ENCODE measurements at places on chromosomes 5 and 9.

DNA sequence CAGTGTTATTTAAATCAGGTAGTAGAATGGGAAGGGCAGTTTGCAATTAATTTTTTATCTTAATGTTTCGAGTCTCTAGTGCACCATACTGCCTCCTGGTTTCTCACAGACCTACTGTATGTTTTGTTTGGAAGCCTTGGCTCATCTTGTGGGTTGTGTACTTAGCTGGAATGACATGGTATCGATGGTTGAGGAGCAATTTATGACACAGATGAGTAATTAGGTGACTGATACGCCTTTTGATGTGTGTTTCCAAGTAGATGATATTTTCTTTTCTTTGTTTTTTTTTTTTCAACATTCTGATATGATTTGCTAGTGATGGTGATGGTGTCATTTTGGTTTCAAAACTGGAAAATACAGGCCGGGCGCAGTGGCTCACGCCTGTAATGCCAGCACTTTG is 16.1 kb downstream of the BASP1 start:
- no peak for DNase-seq

DNA sequence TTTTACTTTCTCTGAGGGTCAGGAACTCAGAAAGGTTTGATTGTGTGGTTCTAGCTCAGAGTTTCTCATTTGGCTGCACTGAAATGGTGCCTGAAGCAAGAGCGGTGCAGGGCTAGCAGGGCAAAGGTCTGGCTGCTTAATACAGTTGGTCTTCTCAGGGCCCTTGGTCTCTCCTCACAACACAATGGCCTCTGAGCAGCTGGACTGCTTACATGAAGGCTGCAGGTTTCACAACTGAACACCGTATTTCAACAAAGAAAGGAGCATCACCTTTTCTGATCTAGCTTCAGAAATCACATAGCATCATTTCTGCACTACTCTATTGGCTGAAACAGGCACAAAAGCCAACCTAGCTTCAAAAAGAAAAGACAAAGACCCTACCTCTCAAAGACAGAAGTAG is 122.2 kb downstream of the MLLT3 start:
- DNase-seq: no peak

DNA sequence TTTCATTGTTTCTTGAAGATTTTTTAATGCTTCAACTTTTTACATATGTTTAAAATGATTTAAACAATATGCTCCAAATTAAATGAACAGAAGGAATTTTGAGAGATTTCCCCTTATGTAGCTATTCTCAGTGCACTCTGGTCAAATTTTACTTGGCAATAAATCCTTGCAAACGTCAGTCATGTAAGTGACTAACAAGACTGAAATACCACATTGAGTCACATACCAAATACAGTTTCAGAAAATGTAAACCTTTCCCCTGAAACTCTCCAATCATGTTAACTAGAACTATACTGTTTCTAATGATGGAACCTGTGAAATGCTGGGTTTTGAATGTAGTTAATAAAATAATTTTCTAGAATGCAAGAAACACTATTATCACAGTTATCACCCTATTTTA is 29.6 kb downstream of the SAR1B start:
- no peak for DNase-seq

DNA sequence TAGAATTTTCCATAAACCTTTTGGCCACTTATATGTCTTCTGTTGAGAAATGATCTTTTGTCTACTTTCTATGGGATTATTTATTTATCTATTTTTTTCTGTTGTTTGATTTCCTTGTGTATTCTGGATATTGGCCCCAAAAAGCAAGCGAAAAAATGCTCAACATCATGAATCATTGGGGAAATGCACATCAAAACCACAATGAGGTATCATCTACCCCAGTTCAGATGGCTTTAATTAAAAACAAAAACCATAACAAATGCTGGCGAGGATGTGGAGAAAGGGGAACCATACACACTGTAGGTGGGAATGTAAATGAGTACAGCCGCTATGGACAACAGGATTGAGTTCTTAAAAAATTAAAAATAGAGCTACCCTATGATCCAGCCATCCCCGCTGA is 125.0 kb upstream of the LPCAT1 start:
- DNase-seq: no peak

DNA sequence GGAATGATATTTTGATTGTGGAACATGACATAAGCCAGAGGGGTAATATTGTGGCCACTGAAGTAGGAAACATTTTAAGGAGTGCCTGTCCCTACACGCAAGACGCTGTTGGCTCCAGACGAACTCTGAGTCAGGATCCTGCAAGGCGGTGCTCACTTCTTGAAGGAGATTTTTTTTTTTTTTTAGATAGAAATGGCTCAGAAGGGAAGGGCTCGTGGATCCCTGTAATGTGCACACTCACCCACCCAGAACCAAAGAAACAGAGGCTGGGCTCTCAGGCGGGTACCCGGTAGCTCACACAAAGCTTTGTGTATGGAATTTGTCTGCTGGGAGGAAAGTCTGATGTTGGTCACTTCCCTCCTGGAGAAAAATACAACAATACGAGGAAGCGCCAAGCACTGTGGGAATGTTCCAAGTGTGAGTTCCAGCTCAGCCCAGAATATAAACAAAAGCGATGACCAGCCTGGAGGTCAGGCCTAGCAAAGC is 25.7 kb downstream of the RAPGEF1 start:
- DNase-seq: no peak

DNA sequence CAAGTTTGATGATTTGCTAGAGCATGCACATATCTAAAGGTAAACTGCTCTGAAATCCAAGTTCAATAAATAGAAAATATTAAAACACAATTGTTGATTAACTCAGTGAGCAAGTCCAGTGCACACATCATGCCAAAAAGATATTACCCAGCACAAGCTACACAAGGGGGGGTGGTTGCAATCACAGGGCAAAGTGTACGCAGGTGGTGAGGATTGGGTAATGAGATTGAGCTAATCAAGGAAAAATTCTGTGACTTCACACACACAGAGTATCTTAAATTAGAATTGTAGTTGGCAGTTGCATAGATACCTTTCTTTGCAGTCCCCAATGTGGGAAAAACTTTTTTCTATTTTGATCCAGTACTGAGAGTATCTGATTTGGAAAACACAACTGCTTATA is 156.1 kb upstream of the NTRK2 start:
- no peak for DNase-seq

GRCh38 chr9:69877852-69878514 is 57.4 kb downstream of the CFAP95 start:
- no peak for DNase-seq

DNA sequence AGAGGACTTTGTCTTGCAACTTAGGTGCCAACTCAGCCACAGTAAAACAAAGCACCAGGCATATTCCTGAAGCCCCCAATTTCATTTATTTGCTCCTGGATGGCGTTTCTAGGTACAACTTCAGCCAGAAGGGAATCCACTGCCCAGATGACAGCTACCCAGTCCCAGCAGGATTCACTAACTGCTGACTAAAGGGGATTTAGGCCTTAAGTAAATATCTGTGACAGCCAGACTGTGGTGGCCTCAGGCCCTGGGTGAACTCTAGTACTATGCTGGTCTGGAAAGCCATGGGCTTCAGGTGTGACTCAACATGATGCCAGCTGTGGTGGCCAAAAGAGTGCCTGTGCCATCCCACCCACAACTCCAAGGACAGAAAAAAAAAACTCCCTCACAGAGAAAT is 396.1 kb upstream of the CCNG1 start:
- DNase-seq: no peak

GRCh38 chr5:1391691-1392090 is 46.8 kb upstream of the CLPTM1L start:
- no peak for DNase-seq

GRCh38 chr5:123802298-123802951 is 290.4 kb downstream of the CSNK1G3 start:
- DNase-seq: no peak

DNA sequence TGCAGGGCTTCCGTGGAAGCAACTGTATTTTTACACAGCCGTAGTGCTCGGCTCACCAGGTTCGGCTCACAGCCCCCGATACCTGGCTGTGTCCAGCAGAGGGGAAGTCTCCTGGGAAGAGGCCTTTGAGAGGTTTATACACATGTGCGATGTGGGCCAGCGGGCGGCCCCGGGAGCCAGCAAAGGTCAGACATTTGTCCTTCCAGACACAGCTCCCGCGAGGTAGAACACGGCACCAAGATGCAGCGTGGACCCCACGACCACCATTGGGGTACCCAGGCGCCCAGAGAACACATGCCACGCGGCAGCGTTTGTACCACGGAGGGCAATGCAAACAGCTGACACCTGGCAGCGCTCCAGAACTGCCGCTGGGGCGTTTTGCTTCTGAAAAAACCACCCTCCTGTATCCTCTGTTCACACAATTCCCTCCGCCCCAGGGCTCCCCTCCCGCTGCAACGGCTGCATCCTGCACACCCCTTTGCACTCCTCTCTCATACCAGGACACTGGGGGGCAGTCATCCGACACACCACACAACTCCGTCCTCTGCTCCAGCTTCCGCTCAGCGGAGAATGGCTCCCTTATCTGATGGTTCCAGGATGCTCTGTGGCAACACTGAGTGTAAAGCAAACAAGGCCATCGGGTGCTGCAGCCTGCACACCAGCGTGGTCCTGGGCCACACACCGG is 235.3 kb downstream of the SYK start:
- DNase-seq: no peak

Data from cortex of kidney (tissue), 1 donor.